ENCODE measurements at places on chromosomes 16 and 17.
A peak's percentile ranks its signal among the peaks of the same experiment; 100 is the strongest.

- DNase-seq = no peak
Measured at GRCh38 chr17:47791025-47791424, 30.6 kb downstream of the OSBPL7 start.

- no peak for DNase-seq
Measured at GRCh38 chr16:57297856-57298255, 13.4 kb upstream of the PLLP start.

DNA sequence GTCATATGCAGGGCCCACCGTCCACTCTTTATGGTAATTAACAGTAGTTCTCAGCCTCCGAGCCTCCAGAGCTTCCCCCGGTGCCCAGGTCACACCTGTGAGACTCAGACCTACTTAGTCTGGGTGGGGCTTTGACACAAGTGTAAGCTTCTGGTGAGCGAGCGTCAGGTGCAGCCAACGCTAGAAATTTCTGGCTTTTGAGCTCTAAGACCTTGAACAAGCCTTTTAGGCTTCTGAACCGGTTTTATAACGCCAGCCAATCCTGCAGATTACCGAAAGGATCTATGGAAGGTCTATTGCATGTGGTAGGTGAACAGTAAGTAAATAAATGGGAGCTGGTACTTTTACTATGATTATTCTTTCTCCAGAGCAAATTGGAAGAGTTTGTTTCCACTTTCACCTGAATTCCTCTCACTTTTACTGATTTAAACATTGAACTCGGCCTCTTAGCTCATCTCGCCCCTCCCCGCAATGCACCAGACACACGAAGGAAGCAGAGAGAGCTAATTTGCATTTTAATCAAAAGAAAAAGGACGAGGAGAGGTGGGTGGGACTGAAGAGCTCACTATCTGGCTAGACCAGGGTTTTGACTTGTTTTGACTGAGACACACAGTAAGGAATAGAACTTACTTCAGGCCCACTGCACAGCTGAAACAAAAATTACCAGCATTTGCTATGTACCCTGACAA is 47.1 kb downstream of the ABAT start:
- no peak for DNase-seq

- no peak for DNase-seq
Measured at GRCh38 chr17:78818152-78818846, 22.3 kb downstream of the USP36 start.

DNA sequence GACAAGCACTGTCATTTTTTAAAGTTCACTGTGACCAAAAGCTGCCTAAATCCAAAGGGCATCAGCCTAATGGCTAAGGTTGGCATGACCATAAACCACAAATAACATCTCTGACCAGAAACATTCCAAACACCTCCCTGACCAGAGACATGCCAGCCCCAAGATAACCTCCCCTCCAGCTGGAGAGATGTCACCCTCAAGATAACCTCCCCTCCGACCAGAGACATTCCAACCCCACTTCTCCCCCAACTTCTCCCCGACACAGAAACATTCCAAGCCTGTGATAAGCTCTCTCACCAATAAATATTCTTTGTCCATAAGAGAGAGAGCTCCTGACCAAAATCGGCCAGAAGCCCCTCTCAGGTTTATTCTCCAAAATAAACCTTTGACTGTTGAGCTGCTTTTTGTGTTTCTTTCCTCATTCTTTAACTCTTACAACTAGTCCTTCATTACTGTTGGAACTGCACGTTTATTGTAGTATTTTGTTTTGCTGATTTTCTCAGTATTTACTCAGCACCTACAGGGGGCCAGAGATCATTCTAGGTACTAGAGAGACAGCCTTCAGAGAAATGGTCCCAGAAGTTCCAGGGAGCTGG is 325.6 kb downstream of the SLC39A11 start:
- DNase-seq = no peak

GRCh38 chr17:60863892-60864707 is 186.4 kb downstream of the BCAS3 start:
- no peak for DNase-seq

- DNase-seq = no peak
Measured at GRCh38 chr17:65892912-65893377, 299.0 kb downstream of the CEP112 start.

GRCh38 chr16:21599122-21600030 is at the start of gene METTL9:
Gene METTL9, plus strand, starts transcription at chr16:21599577. Its CDS starts 157 bp downstream, at chr16:21599734.
- peak; percentile 55 for DNase-seq

- no peak for DNase-seq
Measured at GRCh38 chr16:15714393-15715172, 64.5 kb downstream of the NDE1 start.
